Activated gamma-delta T cell (primary cell): ENCODE measurements at places on chromosomes 2 and 18.
A peak's percentile ranks its signal among the peaks of the same experiment; 100 is the strongest.

GRCh38 chr18:31798399-31798798 is 37.7 kb upstream of the SLC25A52 start:
- no peak for DNase-seq

- no peak for DNase-seq
Observed at GRCh38 chr18:3447068-3447894, 2.7 kb upstream of the TGIF1 start.

GRCh38 chr2:65393743-65394422 is 38.5 kb downstream of the SPRED2 start:
- DNase-seq = no peak

GRCh38 chr2:223688094-223688835 is 86.1 kb upstream of the SCG2 start:
- no peak for DNase-seq

DNA sequence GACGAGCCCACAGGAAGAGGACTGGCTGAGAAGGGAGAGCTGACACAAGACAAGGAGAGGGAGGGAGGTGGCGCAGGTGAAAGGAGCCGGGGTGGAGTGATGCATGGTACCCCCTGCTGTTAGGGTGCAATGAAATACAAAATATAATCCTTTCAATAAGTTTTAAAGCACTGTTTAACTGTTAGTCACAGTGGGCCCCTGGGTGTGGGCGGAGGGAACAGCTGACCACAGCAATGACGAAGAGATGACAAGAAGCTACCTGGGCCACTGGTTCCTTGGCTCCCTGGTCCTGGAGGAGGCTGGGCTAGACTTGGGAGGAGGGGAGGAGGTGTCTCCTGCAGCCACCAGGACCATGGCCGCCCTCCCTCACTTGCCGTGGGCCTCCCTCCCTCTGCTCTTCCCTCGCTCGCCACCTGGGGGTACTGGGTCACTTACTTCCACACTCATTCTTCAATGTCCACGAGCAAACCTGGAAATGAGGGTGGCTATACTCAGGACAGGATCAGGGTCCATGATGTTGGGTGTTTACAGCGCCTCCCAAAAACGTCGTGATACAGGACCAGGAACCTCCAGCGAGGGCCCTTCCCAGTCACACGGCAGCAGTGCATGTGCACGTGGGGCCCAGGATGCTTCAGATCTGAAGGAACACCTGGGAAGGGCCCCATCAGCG is 196.1 kb downstream of the ANKRD30B start:
- DNase-seq = no peak

GRCh38 chr2:102114851-102115497 is 27.6 kb upstream of the IL1R1 start:
- no peak for DNase-seq

DNA sequence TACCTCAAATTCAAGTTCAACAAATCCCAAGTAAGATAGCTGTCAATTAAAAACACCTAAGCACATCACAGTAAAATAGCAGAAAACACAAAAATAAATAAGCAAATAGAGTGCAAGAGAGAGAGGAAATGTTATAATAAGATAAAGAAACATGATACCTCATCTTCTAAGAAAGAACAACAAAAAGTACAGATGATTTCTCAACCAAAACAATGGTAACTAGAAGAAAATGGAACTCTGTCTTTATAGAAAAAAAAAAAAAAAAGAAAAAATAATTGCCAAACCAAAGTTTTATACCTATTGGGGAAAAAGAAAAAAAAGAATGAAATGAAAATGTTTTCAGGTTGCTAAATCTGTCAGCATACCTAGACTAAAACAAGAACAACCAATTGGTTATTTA is 1253.5 kb upstream of the CDH2 start:
- DNase-seq = no peak

DNA sequence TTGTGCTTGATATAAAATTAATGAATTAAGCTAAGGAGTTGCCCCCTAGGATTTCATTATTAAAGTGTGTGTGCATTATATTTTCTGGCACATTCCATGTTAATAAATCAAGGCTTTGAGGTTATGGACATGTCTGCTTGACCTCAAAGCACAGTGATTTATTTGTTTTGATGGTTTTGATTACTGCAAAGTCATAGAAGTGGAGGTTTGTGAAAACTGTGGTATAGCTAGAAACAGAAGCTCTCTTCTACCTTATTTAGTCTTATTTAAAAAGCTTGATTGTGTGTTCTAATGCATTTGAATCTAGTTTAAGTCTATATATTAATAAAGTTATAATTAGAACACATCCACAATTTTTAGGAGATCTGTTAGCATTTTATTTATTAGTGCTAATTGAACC is 32.2 kb downstream of the DOK6 start:
- DNase-seq = no peak

DNA sequence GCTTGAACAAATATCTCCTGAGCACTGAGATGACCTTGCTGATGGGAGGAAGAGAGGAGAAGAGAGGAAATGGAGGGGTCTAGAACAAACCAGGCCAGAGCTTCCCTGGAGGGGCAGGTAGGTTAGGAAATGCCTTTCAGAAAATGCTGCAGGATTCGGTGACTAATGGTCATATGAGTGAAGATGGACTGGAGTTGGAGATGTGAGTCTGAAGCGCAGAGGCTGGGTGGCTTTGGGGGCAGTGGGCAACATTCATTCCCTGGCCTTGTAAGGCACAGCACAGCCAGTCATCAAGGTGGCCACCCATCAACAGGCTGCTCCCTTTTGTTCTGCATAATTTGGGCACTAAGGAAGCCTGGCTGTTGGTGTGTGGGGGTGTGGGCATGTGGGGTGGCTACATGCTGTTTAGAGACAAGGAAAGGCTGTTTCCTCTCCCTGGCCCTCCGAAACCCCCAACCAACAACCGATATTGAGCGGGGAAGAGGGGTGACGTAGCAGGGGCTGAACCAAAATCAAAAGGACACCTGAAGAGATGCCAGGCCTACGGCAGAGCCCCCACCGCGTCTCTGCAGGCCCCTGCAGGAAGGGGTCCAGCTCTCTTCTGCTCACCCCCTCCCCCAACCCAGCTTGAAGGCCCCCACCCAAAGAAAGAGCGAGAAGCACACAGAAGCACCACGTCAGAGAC is 1.5 kb downstream of the SLC30A3 start:
- no peak for DNase-seq

DNA sequence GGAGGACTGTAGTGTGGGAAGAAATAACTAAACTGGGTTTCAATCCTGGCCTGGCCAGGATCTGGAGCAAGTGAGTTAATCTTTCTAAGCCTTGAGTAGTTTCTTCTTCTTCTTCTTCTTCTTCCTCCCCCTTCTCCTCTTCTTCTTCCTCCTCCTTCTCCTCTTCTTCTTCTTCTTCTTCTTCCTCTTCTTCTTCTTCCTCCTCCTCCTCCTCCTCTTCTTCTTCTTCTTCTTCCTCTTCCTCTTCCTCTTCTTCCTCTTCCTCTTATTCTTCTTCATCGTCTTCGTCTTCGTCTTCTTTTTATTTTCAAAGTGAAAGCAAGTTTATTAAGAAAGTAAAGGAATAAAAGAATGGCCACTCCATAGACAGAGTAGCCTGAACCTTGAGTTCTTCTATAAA is 6.5 kb upstream of the IL1RN start:
- no peak for DNase-seq

GRCh38 chr2:188159484-188159883 is 132.2 kb upstream of the GULP1 start:
- no peak for DNase-seq

DNA sequence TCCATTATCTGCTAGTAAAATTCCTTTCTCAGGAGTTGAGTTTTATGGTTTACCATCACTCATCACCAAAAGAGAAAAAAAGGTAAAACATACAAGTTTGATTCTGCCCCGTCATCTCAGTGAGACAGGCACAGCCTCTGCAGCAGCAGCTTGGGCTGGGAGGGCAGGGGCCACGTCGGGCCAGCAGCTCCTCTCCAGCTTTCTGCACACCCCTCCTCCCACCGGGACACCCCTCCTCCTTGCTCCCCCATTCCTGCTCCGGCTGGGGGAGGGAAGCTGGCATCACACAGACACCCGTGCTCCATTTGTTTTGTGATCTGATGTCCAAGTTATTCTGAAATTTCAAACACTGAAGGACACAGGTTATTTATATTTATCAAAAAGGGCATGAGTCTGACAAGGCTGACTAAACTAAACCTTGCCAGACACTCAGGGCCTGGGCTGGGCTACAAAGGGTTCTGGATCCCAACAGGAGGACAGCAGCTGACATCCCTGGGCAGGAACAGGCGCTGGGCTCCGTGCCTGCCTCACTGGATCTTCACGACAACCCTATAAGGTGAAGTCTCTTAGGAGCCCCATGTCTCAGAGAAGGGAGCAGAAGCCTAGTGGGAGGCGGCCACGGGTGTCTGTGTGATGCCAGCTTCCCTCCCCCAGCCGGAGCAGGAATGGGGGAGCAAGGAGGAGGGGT is 71.4 kb downstream of the HDAC4 start:
- DNase-seq = no peak

- no peak for DNase-seq
Observed at GRCh38 chr2:9594366-9595054, 36.3 kb downstream of the YWHAQ start.

DNA sequence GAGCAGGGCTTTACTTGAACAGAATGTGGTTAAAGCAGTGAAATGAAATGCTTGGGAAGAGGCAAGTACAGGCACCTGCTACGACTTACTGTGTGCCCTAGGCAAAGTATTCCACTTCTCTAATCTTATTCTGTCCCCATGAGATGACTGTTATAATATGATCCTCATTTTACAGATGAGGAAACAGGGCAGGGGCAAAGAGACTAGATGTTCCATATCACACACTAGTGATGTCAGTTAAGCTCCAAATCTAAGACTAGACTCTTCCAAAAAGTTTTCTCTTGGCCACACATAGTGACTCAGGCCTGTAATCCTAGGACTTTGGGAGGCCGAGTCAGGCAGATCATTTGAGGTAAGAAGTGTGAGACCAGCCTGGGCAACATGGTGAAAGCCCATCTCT is 235.0 kb downstream of the SETBP1 start:
- DNase-seq = no peak

- DNase-seq = no peak
Observed at GRCh38 chr2:6506361-6506794, 359.3 kb downstream of the CMPK2 start.

DNA sequence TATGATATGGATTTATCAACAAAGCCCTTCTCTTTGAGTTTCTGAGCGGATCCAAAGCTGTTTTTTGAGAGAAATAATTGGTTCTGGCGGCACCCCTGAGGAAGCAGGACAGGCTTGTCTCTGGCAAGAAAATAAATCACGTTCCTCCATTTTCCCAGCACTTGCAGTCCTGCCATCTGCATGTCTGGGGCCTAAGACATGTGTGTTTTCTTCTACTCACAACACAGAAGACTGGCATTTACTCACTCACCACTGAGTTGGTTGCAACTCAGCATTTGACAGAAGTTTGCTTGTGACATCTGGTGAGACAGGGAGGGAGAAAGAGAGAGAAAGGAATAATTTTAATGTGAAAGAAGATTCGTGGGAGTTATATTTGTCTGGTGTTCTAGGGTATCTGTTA is 37.0 kb upstream of the YES1 start:
- DNase-seq = no peak

DNA sequence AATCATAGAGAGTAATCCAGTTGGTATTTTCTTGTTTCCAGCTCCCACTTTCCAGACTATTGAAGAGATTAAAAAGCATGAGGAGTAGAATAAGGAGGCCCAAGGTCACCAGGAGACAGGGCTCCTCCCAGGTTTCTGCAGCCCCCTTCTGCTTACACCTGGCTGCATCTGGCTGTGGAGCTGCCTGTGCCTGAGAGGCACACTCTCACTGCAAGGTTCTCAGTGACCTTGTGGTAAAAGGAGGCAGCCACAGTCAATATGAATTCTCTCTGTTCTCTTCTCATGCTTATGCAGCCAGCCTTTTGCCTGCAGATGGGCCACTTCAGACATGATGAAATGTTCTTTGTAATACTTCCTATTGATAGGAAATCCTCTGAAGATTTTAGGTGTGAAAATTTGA is 233.7 kb downstream of the MYO3B start:
- DNase-seq = no peak

DNA sequence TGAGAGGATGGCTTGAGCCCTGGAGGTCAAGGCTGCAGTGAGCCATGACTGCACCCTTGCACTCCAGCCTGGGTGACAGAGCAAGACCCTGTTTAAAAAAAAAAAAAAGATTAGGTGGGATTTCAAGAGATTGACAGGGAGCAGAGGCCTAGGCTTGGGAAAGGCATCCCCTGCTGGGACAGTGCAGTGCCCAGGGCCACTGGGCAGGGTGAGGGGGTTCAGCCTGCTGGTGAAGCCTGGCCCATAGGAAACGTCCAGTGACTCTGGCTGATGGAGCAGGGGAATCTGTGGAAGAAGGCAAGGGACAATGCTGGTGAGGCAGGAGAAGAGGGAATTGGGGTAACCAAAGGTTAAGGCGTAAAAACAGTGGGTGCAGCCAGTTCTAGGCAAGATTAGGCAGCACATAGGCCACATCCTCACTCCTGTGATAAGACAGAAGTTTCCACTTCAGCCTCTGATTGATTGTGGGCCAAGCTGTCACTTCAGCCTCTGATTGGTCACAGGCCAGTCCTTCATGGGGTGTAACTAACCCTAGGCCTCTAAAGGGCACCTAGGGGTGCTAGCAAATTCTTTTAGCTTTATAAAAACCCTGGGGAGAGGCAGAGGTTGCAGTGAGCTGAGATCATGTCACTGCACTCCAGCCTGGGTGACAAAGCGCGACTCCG is 128.6 kb downstream of the MSH2 start:
- DNase-seq = no peak

- DNase-seq = no peak
Observed at GRCh38 chr2:215625207-215625606, 189.3 kb upstream of the FN1 start.

- DNase-seq = no peak
Observed at GRCh38 chr2:227377467-227378351, 1.4 kb downstream of the TM4SF20 start.

GRCh38 chr2:227661025-227661649 is 5.5 kb upstream of the SCYGR5 start:
- no peak for DNase-seq

DNA sequence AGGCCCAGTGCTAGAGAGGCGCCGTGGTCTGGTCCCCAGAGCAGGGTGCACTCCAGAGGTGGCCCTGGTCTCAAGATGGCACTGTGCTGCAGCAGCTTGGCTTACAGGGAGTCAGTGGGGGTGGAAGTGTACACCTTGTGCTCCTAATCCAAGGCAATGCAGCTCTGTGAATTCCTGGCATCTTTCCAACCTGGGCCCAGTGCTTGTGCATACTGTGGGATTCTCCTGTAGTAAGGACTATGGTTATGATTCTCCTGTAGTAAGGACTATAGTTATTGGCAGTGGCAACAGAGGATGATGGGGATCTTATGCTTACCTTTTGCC is 616.7 kb upstream of the REG3G start:
- no peak for DNase-seq

- no peak for DNase-seq
Observed at GRCh38 chr2:21382701-21383520, 259.1 kb downstream of the TDRD15 start.

GRCh38 chr2:230712443-230713330 is at the start of gene CAB39:
CAB39 (plus strand) TSS chr2:230712842; CDS start chr2:230760002, 47,160 bp downstream.
- DNase-seq = peak; percentile 81
